ENCODE measurements at places on chromosomes 7 and 10.

- no peak for DNase-seq
These were observed 10.2 kb downstream of the VENTX start for GRCh38 chr10:133247681-133248333.

GRCh38 chr10:66828957-66829356 is 96.9 kb upstream of the LRRTM3 start:
- DNase-seq: no peak

- DNase-seq: no peak
These were observed 39.0 kb downstream of the SVIL start for GRCh38 chr10:29595636-29596225.

- DNase-seq: no peak
These were observed 114.4 kb downstream of the MICU1 start for GRCh38 chr10:72511459-72511858.

DNA sequence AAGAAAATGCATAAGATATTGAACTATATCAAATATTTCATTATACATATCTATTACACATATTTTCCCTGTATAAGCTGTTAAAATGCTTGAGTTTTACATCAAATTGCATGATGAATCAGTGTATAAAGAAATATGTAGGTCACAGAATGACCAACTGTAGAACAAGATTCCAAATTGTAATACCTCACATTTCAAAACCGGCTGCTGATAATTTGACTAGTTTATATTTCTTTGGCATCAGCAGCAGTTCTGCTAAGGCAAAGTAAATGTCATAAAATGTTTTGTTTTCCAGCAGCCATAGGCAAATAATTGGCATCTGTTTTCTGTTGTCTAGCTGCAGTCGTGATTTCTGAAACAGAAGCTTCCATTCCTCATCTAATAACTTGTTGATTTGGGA is 633.9 kb downstream of the ARL4A start:
- DNase-seq: no peak

GRCh38 chr10:20233423-20233822 is 417.2 kb downstream of the PLXDC2 start:
- DNase-seq: no peak

DNA sequence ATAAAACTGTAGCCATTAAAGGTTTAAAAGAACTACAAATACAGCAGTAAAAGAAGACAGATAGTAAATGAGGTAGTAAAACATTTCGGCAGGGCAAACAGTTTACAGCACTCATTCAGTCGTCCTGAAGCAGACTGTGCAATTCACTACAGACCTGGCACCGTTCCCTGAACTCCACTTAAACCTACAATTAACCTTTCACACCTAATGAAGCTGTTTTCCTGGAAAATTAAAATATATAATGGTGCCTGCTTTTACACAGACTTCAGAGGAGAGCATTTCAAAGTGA is 335.3 kb downstream of the GFRA1 start:
- no peak for DNase-seq

GRCh38 chr7:26321435-26321834 is 29.8 kb downstream of the SNX10 start:
- DNase-seq: no peak

DNA sequence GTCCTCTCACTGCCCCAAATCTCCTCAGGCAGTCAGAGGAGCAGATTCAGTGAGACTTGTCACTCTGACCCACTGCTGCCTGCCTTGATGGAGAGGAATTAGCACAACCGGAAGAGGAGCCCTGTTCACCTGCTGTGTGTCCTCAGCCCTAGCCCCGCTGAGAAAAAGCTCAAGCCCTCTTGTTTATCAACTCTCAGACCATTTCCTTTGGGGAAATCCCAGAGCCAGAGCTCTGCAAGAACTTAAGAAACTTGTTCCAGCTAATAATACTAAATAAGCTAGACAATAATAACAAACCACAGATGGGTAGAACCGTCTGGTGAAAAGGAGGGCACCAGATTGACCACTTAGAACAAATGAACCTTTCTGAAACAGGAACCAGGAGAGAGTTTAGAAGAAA is 37.7 kb upstream of the ITGB1 start:
- DNase-seq: no peak

- no peak for DNase-seq
These were observed 70.6 kb downstream of the KAT6B start for GRCh38 chr10:74896788-74897527.

DNA sequence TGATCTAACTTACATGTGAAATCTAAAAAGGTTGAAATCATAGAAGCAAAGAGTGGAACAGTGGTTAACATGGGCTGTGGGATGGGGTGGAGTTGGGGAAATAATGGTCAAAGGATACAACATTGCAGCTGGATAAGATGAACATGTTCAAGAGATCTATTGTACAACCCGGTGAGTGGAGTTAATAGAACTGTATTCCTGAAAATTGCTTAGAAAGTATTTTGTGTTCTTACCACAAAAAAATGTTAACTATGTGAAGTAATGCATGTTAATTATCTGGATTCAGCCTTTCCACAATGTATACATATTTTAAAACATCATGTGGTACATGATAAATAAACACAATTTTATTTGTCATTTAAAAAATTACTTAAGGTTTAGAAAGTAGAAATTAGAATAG is 271.0 kb upstream of the LRRTM3 start:
- no peak for DNase-seq

GRCh38 chr7:602341-603141 is 82.9 kb upstream of the PDGFA start:
- no peak for DNase-seq

DNA sequence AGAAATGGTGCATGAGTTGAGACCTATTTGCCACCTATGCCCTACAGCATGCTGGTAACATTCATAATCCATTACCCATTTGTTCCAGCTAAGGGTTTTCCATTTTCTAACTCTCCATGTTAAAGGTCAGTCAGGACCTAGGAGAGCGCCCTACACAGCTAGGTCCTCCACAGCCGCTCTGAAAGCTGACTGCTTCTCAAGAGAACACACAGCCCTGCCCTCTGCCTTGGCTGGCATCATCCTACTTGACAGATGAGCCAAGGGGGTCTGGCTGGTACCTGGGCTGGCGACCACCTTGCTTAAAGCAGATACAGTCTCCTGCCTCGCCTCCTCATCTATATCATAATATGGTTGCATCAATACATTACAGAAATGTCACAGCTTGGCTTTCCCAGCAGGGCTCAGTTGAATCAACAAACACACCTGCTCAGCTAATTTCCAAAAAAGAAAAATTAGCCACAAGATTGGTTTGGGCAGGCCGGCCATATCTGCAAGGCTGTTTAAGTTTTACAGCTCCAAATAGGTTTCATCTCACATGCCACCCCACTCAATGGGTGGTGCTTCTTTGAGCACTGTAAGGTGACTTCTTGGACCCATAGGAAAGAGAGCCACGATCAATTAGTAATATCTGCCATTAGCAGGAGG is 17.3 kb downstream of the TLL2 start:
- DNase-seq: peak; percentile 42

- no peak for DNase-seq
These were observed 868 bp upstream of the PDCD4 start for GRCh38 chr10:110870823-110871297.

GRCh38 chr7:8126601-8127167 is 135.3 kb downstream of the ICA1 start:
- peak; percentile 42 for DNase-seq

All from HuH-7 (cell line).